Osteoblast (primary cell): ENCODE measurements at places on chromosomes 6 and 20. TPM values are rescaled to one million over a fixed set of nuclear protein-coding genes. Genes with fewer than 3 reads are reported as not detected.

DNA sequence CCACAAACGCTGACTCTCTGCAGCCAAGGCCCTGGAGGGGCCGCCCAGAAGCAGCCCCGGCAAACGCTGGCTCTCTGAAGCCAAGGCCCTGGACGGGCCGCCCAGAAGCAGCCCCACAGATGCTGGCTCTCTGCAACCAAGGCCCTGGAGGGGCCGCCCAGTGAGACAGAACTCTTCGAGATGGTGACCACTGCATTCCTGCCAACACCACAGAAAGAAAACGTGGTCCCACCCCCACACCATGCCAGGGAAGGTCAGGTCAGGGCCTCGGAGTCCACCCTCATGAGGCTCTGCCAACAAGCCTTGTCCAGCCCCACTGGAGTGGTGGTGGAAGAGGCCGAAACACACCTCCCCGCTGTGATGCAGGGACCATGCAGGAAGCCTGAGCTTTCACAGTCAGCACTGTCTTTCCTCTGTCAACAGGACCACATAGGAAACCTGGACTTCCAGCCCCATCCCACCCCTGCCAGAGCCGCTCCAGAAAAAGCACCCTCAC lies 97.5 kb downstream of the DLL1 start:
- no peaks in the 10 kb centered on the region for H3K27me3 ChIP-seq
- no peak overlapping the region for H3K27ac ChIP-seq
- no peak for DNase-seq
- no peaks in the 10 kb centered on the region for H3K4me1 ChIP-seq
- H3K36me3 ChIP-seq = no peaks in the 10 kb centered on the region

C6orf58 gene
- under 0.01 TPM in 1 of 2 replicates, not detected in the other for total RNA-seq

GRCh38 chr6:1502041-1502440 lies 107.7 kb upstream of the FOXC1 start:
- H3K27ac ChIP-seq = no peak overlapping the region
- H3K27me3 ChIP-seq = peaks cover 15% of the 10 kb centered on the region
- no peaks in the 10 kb centered on the region for H3K36me3 ChIP-seq
- no peak for DNase-seq
- H3K4me3 ChIP-seq = no peak overlapping the region
- no peaks in the 10 kb centered on the region for H3K4me1 ChIP-seq

PXDC1 gene
- total RNA-seq = 144 and 161 TPM in 2 replicates

DNA sequence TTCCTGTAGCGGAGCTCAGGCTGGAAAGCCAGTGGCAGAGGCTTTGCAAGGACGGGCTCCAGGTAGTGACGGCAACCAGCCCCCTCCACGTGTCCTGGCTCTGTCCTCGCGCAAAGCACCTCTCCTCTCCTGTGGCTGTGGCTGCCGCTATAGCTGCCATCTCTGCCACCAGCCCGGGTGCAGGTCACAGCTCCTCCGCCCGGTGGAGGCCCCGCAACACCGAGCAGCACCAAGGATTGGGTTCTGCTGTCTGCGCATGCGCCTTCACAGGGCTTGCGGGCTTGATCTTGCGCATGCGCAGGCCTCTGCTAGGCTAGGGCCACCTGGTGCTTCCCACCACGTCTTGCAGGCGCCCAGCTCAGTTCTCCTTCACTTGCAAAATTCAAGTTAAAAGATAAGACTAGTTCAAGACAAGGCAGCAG lies 625.4 kb downstream of the QKI start:
- H3K4me3 ChIP-seq = no peak overlapping the region
- no peaks in the 10 kb centered on the region for H3K4me1 ChIP-seq
- no peaks in the 10 kb centered on the region for H3K36me3 ChIP-seq

DNA sequence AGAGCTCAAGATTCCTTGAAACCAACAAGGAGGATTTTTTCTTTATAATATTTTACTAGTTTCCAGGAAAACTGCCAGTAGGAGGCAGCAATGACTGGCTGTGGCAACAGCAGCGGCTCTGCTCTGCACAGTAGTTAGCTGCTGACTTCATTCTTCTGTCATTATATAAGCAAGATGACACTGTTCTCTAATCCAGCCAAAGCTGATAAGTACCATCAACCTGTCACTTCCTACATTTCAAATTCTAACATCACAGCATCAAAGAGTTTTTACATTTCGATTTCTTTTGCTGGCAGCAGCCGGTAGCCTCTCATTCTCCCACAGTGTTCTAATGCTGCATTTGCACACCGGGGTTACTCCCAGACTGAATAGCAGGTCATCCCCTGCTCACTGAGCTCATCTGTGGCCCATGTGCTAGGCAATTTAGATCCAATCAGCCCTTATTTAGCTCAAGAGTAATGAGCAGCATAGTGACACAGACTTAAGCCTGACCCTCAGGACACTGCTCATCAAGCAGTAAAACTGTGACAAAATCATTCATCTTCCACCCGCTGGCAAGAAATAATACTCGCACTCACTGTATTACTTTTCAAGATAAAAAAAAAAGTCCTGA lies 67.8 kb downstream of the MMS22L start:
- H3K36me3 ChIP-seq = no peaks in the 10 kb centered on the region
- no peak overlapping the region for H3K4me3 ChIP-seq
- H3K27ac ChIP-seq = no peak overlapping the region
- no peaks in the 10 kb centered on the region for H3K27me3 ChIP-seq
- peak; percentile 11 for DNase-seq

SLC12A5 gene
- total RNA-seq = under 0.01 TPM in 2 replicates

NKAIN2 gene
- under 0.01 TPM in 2 replicates for total RNA-seq

SS18L1 gene
- 12.7 TPM in 2 replicates for total RNA-seq

GRCh38 chr6:85482206-85482904 lies 32.5 kb downstream of the NT5E start:
- peaks cover 19% of the 10 kb centered on the region for H3K4me1 ChIP-seq
- peaks cover 68% of the 10 kb centered on the region for H3K36me3 ChIP-seq
- H3K4me3 ChIP-seq = no peak overlapping the region
- peak; percentile 78 for DNase-seq

GRCh38 chr6:75098709-75099108 lies 107.1 kb downstream of the COL12A1 start:
- peak; percentile 83 for DNase-seq
- H3K4me1 ChIP-seq = peaks cover 77% of the 10 kb centered on the region
- H3K27me3 ChIP-seq = no peaks in the 10 kb centered on the region
- no peak overlapping the region for H3K4me3 ChIP-seq
- peaks cover 69% of the 10 kb centered on the region for H3K36me3 ChIP-seq
- peak overlapping the region; percentile 98 for H3K27ac ChIP-seq

DNA sequence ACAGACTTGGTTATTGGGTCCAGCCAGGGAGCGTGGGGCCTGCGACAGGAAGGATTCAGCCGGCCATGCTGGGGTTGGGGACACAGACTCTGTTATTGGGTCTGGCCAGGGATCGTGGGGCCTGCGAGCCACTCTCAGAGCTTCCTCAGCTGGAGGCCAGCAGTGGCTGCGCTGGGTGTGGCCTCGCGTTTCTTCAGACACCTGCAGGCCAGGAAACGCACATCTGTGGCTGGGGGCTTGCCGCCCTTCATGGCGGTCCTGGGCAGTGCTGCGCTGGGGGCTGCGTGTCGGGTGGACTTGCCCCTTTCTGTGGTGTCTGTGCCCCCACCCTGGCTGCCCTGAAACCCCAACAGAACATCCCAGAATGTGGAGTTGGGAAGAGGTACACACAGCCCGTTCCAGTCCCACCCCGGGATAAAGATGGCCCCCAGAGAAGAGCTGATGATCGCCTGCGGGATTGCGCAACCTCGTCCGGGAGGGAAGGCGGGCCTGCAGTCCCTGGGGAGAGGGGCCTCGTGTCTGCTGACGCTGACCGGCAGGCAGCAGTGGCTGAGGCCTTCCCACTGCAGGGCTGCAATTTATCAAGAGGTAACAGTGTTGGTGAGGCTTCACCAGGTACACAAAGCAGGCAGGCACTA lies 16.9 kb upstream of the MTG2 start:
- peak; percentile 92 for DNase-seq
- peaks cover 36% of the 10 kb centered on the region for H3K36me3 ChIP-seq
- H3K4me3 ChIP-seq = no peak overlapping the region
- no peaks in the 10 kb centered on the region for H3K27me3 ChIP-seq
- peaks cover 9% of the 10 kb centered on the region for H3K4me1 ChIP-seq

DNA sequence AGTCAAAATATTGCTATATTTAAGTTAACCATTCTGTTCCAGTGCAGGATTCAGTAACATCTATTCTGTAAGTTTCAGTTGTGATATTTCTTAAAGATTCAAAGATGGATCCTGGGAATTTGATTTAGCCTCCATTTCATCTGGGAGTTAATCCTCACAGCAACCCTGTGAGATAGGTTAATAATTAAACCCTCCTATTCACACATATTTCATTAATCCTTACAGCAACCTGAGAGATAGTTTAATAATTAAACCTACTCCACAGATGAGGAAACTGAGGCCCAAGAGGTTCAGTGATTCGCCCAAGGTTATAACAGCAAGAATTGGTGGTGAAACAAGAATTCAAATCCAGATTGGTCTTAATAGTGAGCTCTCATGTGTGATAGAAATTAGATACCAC lies 10.9 kb upstream of the ZBTB2 start:
- peaks cover 31% of the 10 kb centered on the region for H3K36me3 ChIP-seq
- H3K4me1 ChIP-seq = peaks cover 12% of the 10 kb centered on the region
- no peak for DNase-seq
- no peak overlapping the region for H3K4me3 ChIP-seq

DNA sequence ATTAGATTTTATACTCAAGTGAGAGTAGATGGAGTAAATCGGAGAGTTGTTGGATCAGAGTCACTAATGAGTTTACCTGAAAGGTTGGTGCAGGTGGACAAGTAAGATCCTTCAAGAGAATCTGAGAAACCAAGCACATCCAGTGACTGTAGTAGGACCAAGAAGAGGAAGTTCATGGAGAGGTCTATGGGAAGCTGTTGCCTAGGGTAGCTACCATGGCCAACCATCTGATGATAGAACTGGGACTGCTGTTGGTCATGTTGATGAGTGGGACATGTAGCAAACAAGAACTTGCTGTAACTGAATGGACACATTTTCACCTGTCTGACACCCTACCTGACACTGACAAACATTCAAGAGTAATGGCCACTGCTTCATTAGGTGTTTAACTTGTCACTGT lies 11.3 kb upstream of the ADGB start:
- no peak overlapping the region for H3K27ac ChIP-seq
- H3K4me3 ChIP-seq = no peak overlapping the region
- H3K27me3 ChIP-seq = no peaks in the 10 kb centered on the region
- no peaks in the 10 kb centered on the region for H3K4me1 ChIP-seq
- no peaks in the 10 kb centered on the region for H3K36me3 ChIP-seq

TNNC2 gene
- 0.29 and 0.36 TPM in 2 replicates for total RNA-seq

GRCh38 chr20:41047279-41047974 lies 18.8 kb downstream of the TOP1 start:
- no peaks in the 10 kb centered on the region for H3K27me3 ChIP-seq
- DNase-seq = no peak
- no peak overlapping the region for H3K4me3 ChIP-seq
- H3K4me1 ChIP-seq = peaks cover 57% of the 10 kb centered on the region
- no peaks in the 10 kb centered on the region for H3K36me3 ChIP-seq
